Stimulated activated CD4-positive, alpha-beta T cell treated with anti-CD3 and anti-CD28 coated beads, Interleukin-1b, Interleukin-23, amount 100 ng/mL, for 48 hours (primary cell): ENCODE measurements at places on chromosomes 4 and X.
A peak's percentile ranks its signal among the peaks of the same experiment; 100 is the strongest.

- no peak for DNase-seq
Observed at GRCh38 chr4:112176596-112176995, 31.3 kb downstream of the FAM241A start.

- DNase-seq = no peak
Observed at GRCh38 chrX:7220121-7220520, 72.2 kb upstream of the PUDP start.

- no peak for DNase-seq
Observed at GRCh38 chr4:65437102-65437501, 233.2 kb downstream of the EPHA5 start.

DNA sequence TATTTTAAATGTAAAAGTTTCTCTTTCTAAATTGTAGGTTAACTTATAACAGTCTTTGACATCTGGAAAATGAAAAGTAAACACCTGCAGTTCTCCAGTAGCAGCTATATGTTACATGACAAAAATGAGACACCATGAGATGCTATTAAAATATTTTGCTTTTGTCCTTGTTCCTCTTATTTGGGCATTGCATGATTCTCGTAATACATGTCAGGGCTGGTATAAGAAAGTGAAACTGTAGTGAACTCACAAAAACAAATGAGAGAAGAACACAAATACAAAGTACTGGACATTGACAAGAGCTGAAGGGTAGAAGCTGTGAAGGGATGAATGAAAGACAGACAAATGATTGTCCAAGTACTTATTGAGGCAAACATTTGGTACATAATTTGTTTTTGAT is 9.0 kb downstream of the GK2 start:
- no peak for DNase-seq

DNA sequence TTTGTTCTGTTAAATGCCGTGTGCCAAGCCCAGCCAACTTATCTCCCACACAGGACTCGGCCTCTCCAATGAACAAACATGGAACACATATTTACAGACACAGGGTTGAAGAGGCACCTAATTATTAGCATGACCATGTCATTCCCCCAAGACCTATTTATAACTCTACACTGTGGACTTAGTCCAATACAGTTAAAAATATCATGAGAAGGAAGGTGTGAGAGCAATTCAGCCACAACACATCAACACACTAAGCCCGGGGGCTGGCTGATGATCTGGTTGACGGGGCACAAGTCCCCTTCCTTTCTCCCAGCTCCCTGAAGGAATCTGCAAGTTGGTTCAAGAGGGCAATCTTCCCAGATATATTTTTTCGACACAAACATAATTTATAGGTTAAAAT is 28.1 kb downstream of the MANBA start:
- no peak for DNase-seq

DNA sequence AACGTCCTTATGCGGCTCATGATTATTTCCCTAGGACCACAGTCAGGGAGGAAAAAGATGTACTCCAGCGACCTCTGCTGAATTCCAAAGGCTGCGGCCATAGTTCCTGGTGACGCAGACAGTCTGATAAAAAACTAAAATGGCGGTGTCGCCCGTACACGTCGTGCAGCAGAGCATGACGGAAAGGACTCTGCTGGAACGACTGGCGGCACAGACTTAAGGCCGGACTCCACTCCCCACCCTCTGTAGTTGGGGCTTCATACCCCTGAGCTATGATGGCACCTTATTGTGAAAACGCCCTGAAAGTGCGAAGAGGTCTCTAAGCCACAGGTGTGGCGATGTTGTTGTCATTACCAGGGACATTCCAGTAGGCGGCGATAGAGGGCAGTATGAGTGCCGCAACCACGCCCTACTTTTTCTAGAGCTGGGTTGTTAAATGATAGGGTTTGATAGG is 90.0 kb upstream of the EDA2R start:
- peak; percentile 37 for DNase-seq

- DNase-seq = no peak
Observed at GRCh38 chr4:174592985-174593335, 70.7 kb upstream of the HPGD start.

DNA sequence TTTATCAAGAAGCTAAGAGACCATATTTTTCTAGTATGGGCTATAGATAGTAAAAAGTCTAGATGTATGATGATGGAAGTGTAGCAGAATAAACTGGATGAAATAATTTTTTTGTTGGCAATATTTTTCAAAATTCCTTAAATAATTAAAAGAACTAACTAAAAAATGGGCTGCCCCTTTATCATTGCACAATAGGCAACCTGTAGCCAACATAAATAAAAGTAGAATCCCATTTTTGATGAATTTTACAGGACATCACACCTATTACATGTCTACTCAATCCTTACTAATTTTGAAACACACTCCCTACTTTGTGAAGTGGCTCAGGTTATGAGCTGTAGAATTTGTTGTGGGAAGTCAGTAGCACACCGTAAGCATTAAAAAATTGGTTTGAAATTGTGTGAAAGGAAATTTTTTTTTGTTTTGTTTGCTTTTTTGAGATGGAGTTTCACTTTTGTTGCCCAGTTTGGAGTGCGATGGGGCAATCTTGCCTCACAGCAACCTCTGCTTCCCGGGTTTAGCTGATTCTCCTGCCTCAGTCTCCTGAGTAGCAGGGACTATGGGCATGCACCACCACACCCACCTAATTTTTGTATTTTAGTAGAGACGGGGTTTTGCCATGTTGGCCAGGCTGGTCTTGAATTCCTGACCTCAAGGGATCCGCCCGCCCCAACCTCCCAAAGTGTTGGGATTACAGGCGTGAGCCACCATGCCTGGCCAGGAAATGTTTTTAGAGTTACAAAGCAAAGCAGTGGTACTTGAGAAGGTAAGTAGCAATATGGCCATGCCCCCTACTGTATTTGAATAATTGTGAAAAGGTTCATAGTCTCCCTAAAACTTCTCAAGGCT is 8.9 kb upstream of the RUFY3 start:
- DNase-seq = no peak

DNA sequence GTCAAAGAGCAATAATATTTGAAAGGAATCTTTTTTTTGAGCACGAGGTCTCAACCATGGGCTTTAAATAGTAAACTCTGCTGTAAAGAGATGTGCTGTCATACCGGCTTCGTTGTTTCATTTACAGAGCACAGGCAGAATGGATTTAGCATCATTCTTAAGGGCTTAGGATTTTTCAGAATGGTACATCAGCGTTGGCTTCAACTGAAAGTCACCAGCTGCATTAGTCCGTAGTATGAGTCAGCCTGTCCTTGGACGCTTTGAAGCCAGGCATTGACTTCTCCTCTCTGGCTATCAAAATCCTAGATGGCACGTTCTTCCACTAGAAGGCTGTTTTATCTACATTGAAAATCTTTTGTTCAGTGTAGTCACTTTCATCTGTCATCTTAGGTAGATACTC is 23.6 kb downstream of the COX18 start:
- DNase-seq = no peak
